Psoas muscle (tissue), 8 donors: ENCODE measurements at places on chromosomes 5 and 9. TPM values are rescaled to one million over a fixed set of nuclear protein-coding genes. Genes with fewer than 3 reads are reported as not detected.
A peak's percentile ranks its signal among the peaks of the same experiment; 100 is the strongest.

The PDE6A gene
- 0.26 TPM for total RNA-seq

The PAEP gene
- not detected for total RNA-seq

The IFNK gene
- total RNA-seq: not detected

The CLIC3 gene
- 0.54 TPM for total RNA-seq

The SH2D3C gene
- total RNA-seq: 8.3 TPM

The HDHD3 gene
- 7.4 TPM for total RNA-seq

The KIF20A gene
- not detected for total RNA-seq

The FBXL7 gene
- 7.5 TPM for total RNA-seq

The CNTFR gene
- total RNA-seq: 32.3 TPM

The COL27A1 gene
- total RNA-seq: 8.5 TPM

The ZDHHC11B gene
- total RNA-seq: 7.4 TPM

The SLC25A2 gene
- total RNA-seq: not detected

The PDZD2 gene
- 17.5 TPM for total RNA-seq

The ITK gene
- total RNA-seq: 0.36 TPM

DNA sequence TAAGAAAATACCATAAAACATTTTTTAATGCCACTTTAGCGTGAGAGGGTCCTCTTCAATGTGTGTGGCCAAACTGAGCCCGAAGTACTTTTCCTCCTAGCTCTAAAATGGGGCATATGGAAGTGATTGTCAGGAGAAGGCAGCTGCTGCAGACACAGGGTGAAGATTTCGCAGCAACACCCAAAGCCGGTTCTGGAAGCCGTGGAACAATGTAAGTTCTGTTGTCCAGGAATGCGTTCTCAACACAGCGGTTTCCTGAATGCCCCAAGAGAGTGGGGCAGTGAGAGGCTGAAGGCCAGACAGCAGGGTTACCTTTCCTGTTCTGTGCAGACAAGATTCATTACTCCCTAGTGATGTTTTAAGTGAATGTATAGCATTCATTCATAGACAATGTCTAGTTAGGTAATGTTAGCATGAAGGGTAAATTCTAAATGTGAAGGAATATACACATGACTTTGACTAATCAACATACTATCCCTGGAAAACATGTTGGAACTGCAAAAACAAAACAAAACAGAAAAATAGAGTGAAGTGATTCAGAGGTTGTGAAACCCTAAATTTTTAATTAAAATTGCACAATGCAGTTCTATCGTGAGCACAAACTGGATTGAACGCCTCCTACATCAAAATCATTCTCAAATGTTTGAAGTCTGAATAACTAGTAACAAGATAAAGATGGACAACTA is 197.0 kb upstream of the SEMA6A start:
- DNase-seq: peak; percentile 53

GRCh38 chr5:140802781-140803271 is 2.0 kb downstream of the PCDHA3 start:
- DNase-seq: no peak

GRCh38 chr9:76539180-76539579 is 80.2 kb downstream of the GCNT1 start:
- no peak for DNase-seq

- DNase-seq: no peak
Observed at GRCh38 chr5:38734353-38734752, 111.5 kb upstream of the OSMR start.

- DNase-seq: no peak
Observed at GRCh38 chr9:126113176-126113575, 213.5 kb upstream of the MVB12B start.

- no peak for DNase-seq
Observed at GRCh38 chr5:82403026-82403425, 124.9 kb upstream of the RPS23 start.

DNA sequence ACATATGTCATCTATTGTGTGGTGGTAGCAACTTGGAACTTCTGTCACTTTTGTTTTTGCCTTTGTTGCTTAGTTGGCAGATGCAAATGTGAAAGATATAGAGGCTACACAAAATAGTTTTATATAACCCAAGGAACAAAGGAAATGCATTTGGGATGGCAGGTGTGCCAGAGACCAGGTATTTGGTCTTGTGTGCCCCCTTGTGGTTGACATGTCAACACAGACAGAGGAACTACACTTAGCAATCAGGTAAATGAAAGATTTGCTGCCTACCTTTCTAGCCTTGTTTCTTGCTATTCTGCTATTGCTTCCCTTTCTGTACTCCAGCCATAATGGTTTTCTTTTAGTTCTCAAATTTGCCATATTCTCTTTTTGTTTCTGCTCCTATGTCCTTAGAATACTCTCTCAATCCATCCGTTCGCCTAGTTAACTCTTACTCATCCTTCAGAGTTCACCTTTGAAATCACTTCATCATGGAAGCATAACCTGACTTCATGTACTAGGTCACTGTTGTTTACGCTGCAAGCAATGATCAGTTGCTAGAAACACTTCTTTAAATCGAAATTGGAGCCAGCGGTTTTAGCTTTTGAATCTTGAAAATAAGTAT is 119.5 kb downstream of the TRPM3 start:
- no peak for DNase-seq

GRCh38 chr5:100430268-100431195 is 104.6 kb upstream of the FAM174A start:
- DNase-seq: peak; percentile 39

- DNase-seq: peak; percentile 78
Observed at GRCh38 chr5:136006164-136006563, 22.6 kb upstream of the TGFBI start.

DNA sequence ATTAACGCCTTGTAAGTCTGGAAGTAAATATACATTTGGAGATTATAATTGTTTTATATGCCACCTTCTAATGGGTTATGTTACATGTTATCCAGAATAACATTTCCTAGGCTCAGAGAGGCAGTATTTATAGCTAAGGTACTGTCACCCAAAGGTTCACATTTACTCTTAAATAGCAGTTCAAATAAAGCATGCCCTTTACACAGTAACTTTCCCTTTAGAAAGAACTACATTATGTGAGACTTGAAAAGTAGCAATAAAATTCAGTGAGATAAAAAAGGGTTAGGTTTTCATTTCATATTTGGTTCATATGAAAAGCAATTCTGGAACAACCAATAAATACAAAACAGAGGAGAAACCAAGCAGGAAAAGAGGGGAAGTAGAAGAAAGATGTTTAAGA is 35.1 kb downstream of the SKIC3 start:
- no peak for DNase-seq

DNA sequence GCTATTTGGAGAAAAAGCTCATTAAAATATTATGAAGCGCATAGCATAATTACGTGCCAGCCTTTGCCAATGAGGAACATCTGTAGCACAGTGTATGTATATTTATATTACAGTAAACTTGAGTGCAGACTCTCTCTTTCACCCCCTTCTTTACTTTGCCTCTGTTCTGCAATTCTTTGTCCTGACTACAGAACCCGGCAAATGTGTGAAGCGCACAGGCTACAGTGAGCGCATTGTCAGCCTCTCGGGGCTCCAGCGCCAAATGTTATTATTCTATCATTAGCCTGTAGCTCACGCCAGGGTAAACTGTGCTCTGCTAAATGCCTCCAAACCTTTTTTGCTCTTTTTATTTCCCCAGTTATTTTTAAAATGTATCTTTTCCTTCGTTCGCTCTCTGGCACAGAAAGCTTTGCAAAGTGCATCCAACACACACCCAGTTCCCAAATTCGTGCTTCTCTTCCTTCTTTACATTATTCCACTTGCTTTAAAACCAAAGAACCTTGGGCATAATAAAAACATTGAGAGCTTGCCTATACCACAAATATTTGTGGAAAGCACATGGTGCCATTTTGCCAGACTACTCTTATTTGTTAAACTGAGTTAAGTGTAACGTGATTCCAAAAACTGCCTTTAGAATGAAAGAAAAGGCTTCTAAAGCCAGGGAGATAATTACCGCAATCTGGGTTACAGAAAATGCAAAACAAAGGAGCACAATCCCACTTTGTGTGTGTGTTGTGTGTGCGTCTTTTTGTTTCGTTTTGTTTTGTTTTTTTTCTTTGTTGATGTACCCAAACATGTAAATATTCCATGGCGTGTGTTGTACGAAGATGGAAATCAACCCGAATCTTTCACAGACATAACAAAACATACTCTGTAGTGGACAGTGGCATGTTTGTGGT is 164.1 kb upstream of the MPDZ start:
- peak; percentile 32 for DNase-seq

GRCh38 chr5:151075698-151076331 is 5.0 kb downstream of the TNIP1 start:
- peak; percentile 52 for DNase-seq

GRCh38 chr5:103487218-103487617 is 75.4 kb downstream of the NUDT12 start:
- no peak for DNase-seq

DNA sequence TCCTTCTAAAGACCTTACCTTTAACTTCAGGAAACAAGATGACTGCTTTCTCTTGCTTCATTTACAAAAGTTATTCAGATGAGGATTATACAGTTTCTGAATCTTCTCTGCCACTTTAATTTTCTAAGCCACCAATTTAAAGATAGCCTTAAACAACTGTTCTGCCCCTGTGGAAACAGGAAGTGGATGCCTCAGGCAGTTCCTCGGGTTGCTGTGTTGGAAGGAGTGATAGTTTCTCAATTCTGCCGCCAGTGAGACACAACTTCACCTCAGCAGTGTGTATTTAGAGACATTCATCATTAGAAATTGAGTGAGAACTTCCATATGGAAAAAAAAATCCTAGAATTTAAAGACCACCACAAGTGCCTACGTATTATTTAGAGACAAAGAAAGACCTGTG is 475.1 kb upstream of the WWC1 start:
- no peak for DNase-seq

- peak; percentile 36 for DNase-seq
Observed at GRCh38 chr5:109354761-109355160, 55.0 kb downstream of the PJA2 start.

DNA sequence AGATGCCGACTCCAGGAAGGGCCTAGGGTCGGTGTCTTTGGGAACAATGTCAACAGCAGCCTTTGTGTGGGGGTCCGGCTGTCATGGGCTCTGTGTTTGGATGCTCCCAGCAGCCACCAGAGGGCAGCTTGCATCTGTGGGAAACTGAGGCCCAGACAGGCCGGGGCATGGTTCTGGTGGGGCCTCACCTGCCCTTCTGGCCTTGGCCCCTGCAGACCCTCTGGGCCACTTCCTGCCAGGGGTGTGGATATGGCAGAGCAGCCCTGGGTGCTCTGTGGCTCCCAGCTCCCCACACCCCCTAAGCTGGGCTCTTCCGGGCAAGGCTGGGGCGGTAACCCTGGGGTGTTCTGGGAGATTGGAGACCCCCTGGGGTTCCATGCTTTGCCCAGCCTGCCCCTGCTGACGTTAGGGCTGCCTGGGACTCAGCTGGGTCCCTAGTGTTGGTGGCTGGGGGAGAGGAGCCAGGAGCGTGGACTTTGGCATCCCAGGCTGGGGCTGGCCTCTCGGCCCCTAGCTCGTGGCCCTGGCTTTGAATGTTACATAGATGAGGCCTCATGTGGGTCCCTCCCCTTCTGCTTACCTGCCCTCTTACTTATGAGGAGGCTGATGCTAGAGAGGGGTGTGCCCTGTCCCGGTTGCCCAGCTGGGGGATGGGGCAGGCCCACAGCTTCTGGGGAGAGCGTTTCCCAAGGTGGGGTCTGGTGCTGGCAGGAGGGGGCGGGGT is 38.3 kb downstream of the RXRA start:
- no peak for DNase-seq

DNA sequence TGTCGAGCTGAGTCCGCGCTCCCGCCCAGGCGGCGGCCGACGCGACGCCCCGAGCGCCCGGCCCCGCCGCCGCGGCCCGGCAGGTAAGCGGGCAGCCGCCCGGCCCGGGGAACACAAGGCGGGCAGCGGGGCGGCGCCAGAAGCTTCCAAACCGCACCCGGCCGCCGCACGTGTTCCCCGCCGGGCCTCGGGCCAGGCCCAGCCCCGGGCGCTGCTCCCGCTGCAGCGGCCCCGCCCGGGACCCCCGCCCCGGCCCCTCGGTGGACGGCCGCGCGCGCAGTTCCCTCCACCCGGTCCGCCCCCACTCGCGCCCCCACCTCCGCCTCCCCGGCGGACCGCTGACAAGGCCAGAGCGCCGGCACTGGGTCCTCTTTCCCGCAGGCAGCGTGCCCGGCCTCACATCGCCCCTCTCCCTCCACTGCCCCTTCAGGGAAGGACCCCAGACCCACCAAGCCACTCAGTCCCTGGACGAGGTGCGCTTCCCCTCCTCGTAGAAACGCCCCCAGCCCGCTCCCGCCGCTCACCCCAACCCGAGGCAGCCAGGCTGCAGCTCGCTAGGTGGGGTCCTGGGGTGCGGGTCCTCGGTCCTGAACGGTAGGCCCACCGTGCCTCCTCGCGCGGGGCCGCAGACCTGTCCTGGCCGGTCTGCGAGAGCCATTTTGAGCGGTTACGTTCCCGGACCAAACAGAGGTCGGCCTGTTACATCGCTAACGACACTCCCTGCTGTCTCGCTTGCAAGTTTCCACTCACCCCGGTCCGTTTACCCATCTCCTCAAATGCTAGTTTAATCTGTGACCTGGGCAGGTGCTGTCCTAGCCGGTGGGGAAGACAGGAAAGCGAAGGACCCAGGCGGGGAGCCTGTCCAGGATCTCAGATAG is 475 bp downstream of the WDR5 start:
- no peak for DNase-seq

DNA sequence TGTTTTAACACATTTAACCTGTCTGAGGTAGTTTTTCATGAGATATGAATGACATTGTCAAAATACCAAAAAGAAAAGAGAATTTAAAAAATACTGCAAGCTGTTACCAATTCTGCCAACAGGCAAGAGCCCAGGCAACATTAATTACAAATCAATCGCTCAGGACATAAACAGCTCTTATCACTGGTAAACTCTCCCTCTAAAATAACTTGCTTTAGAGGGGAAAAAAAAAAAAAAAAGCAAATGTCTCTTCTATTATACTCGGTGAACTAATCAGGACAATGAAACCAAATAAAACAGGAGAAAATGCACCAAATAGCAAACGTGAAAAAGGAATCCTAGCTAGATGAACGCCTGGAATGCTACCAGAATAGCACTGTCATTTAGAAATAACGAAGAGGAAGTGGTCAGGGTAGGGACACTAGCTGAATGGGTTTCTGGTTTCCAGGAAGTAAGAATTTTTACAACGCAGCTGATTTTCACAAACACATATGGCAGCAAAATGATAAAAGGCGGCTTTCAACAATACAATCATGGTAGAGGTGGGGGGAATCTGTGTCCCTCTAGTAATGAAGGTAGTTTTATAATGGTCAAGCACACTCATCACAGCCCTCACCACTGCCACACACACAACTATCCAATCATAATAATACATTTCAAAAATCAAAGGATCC is 94.9 kb downstream of the DENND1A start:
- no peak for DNase-seq

DNA sequence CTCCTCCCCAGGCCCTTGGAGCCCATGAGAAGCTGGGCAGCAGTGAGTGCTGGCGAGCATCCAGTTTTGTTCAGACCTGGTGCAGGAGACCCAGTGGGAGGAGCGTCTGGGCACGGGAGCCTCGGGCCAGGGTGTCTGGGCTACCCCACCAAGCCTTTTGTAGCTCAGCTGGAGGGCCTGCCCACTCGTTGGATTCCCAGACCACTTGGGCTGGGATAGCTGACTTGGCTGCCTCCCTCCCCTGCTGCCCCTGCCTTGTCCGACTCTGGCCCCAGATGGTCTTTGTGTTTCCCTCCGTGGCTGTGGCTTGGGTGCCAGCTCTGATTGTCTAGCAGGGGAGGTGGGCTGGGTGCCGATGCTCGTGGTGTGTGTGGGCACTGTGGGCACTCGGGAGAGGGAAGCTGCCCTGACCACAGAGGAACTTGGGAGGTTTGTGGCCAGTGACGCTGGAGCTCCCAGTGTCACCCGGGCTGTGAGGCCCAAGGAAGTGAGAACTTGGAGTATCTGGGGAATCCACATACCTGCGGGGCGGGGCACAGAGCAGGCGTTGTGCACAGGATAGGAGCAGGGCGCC is 47.3 kb downstream of the WNK2 start:
- DNase-seq: peak; percentile 58
